B cell (primary cell): ENCODE measurements at places on chromosomes 12 and 14.

DNA sequence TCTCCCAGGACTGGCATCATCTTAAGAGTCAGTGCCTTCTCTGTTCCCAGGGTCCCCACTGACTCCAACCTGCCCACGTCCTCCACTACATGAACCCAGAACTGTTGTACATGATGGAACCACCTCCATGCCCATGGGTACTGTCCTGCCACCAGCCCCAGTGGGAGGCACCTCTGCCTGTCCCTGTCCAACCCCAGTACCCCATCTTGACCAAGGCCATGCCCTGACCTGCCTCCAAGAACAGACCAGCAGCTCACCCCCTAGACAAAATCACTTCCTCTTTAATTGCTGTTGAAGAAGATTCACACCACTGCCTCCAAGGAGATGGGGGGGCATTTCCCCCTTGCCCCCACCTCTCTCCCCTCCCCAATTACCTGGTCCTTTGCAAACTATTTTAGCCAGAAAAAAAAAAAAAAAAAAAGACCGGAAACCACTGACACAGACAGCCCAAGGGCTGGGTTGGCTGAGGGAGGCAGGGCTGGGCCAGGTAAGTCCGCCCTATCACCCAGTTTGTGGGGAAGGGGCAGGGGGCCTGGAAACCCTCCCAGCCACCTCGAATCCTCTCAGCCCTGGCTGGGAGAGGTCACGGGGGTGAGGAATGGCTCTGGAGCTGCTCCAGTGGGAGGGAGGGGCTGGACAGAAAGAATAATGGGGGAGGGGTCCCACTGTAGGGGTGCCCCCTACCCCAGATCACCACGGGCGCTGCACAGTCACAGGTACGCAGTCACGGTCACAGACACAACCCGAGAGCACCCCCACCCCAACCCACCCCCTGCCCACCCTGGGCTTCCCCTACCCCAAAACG is 13.4 kb downstream of the AGAP2 start:
- no peak for DNase-seq

DNA sequence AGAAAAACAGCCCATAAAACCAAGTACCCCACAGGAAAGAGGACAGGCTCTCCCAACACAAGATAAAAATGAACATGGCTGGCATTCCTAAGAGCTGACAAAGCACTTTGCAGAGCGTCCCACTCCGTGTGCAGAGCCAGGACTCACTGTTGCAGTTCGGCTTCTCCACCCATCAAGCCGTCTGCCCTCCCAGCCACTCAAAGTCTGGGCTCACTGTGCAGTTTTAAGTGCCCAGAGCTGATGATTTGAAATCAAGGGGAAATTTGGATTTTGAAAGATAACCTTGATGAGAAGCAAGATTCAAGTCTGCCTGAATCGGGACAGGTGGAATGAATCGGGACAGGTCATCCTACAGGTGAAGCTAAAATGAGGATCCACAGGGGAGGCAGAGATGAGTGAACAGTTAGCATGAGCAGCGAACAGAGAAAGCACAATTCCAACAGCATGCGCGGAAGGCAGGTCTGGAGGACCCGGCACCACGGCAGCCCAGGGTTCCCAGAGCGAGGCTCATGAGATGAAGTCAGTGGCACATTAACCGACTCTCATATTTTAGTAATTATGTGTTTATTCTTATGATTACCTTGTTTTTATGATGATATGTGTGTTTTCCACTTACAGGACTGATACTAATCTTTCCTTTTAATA is 39.8 kb upstream of the GPR68 start:
- no peak for DNase-seq

GRCh38 chr14:101991352-101991751 is 27.0 kb downstream of the DYNC1H1 start:
- no peak for DNase-seq

DNA sequence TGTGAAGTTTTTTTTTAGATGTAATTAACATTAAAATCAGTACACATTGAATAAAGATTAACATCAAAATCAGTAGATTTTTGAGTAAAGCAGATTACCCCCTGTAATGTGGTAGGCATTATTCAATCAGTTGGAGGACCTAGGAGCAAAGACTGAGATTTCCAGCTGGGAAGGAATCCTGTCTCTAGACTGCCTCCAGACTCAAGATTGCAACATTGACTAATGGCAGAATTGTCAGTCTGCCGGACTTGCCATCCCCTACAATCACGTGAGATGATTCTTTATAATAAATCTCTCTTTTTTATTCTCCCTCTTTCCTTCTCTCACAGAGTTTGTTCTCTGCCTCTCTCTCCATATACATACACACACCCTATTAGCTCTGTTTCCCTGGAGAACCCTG is 51.4 kb upstream of the SLC6A15 start:
- DNase-seq: no peak

- DNase-seq: no peak
Measured at GRCh38 chr12:53105712-53106439, 2.6 kb downstream of the SOAT2 start.

GRCh38 chr12:26492406-26492805 is 297.0 kb downstream of the SSPN start:
- no peak for DNase-seq

DNA sequence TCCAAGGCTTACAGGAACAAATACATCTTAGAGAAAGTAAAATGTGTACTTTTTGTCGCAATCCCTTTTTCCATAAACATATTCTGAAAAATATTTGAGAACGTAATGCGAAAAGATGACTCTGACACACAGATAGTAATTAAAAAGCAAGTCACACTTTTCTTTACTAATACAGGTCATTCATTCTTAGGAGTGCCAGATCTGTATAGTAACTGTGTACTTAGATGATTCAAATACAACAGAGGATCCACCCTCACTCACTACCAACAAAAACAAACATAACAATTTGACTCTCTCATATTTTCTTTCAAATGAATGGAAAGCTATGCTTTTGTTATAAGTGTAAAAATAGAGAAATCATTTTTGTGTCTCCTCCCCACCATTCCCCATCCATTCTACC is 795.4 kb downstream of the SLC6A15 start:
- DNase-seq: no peak

DNA sequence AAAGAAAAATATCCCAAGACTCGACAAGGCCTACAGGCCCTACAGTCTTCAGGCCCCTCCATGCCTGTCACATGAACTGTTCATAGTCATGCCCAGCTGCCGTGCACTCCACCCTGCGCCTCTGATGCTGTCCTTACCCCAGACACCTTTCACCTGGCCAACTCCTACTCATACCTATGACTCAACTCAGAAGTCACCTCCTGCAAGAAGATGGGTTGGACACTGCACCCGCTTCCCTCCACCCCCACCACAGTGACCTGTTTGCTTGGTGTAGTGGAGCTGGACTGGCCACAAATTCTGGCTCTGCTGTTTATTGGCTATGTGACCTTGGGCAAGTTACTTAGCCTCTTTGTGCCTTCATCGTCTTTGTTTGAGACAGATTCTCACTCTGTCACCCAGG is 56.2 kb downstream of the PHETA1 start:
- no peak for DNase-seq

DNA sequence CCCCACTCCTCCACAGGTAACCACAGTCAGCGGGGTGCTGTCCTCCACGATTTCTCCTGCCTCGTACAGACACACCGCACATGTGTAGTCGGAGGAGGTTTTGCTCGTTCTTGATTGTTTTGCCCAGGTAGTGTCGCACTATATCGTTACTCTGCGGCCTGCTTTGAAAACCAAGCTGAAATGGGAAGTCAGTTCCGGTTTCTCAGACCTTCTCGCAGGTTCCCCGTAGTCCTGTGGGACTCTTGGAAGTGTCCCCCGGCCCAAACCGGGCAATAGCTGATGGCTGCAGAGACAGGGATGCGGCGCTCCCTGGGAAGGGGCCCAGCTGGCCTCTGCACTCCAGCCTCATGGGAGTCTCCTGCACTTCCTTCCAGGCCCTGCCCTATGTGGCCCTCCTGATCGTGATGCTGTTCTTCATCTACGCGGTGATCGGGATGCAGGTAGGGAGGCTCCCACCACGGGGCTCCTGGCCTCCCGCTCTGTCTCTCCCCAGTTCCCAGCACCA is 141.3 kb upstream of the FKBP4 start:
- no peak for DNase-seq

DNA sequence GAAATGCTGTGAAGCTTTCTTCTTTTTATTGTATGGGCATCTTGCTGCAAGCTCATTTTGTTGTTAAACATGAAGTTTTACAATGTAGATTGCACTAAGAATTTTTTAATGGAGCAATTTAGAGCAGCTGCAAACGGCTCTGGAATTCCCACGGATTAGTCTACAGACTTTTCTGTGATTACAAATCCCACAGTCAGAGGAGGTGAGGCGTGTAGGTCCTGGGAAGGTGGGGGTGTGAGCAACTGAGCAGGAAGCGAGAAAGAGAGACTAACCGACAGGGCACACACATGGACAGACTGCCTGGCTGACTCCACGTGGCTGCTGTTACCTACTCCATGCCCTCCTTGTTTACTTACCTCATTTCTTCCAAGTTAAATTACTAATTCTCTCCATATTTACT is 348.5 kb downstream of the NPAS3 start:
- DNase-seq: no peak

- DNase-seq: no peak
Measured at GRCh38 chr14:103230658-103231334, 103.2 kb upstream of the EIF5 start.

DNA sequence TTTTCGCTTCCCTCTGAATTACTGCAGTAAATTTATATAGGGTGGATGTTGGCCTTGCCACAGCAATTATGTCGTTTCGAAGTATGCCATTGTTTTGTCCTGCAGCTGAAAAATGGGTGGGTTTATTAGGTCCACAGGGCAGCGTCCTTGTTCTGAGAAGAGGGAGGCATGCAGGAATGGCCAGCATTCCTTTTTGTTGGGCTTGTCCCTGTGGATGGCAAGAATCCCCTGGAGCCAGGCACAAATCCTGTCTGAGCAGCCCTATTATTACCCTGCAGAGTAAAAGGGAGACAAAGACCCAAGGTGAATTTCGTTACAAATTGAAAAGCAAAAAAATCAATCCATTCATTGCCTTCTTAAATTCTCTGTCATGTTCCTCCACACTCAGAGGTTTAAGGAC is 88.1 kb downstream of the CHST11 start:
- no peak for DNase-seq

- no peak for DNase-seq
Measured at GRCh38 chr14:98935921-98936320, 336.1 kb downstream of the BCL11B start.

GRCh38 chr12:104478396-104479122 is 21.8 kb downstream of the CHST11 start:
- DNase-seq: peak; percentile 81

- DNase-seq: no peak
Measured at GRCh38 chr12:99644629-99645028, 2.9 kb upstream of the GARIN6 start.

DNA sequence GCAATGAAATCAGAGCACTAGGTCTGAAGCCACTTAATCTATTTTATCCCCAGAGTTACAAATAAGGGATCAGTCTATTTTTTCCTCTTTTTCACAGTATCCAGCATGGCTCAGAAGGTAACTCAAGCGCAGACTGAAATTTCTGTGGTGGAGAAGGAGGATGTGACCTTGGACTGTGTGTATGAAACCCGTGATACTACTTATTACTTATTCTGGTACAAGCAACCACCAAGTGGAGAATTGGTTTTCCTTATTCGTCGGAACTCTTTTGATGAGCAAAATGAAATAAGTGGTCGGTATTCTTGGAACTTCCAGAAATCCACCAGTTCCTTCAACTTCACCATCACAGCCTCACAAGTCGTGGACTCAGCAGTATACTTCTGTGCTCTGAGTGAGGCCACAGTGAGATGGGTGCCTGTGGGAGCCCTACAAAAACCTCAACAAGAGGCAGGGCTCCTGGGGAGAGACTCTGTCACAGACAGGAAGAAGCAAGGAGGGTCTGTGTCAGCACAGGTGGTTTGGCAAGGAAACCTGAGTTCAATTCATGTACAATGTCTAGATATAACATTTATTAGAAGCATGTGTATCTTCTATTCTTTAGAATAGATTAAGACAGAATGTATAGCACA is 334.3 kb upstream of the OR4E1 start:
- no peak for DNase-seq

DNA sequence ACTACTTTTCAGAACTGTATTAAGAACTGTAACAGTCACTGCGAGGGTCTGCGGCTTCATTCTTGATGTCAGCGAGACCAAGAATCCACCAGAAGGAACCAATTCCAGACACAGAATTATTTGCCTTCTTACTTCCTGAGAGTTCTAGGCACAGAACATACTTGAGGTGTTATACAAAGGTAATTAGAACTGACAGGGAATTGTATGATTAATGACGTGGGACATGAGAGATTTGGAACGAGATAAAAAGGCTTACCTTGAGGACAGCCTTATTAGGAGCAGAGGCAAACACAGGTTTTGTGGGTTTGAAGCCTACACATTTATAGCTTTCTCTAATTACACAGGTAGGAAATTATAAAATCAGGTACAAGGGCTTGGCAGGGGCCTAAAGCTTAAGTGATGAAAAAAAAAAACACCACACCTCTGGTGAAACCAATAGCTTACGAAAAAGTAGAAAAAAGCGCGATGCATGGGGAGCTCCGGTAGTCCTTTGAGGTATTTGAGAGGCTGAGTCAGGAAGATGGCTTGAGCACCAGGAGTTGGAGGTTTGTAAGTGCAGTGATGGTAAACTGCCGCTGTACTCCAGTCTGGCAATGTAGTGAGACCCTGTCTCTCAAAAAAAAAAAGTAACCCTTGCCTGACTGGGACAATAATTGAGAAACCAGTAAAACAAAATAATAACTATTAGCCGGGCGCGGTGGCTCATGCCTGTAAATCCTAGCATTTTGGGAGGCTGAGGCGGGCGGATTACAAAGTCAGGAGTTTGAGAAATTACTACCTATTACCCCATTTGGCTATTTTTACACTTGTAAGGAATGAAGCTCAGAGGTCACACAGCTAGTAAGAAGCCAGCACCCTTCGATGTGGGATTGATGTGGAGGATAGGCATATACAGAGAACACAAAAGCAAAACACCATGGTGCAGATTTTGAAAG is 795 bp upstream of the ACOT2 start:
- DNase-seq: no peak

DNA sequence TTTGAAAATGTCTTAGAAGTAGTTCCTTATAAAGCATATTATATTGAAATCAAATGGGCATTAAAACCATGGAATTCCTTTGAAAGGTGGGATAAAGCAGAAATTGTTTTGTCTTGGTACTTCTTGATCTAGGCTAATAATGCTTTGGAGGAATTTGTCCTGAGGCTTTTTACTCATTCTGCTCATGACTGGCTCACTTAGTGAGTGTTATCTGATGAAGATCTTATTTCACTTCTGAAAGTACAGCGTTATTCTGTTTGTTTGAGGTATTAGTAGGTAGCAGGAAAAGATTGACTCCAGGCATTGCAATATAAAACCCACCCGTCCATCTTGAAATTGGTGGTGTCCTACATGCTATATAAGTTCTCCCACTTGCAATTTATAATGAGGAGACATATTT is 5.5 kb downstream of the C12orf71 start:
- DNase-seq: no peak
